ENCODE measurements at places on chromosomes 6 and 20. TPM values are rescaled to one million over a fixed set of nuclear protein-coding genes. Genes with fewer than 3 reads are reported as not detected.
A peak's percentile ranks its signal among the peaks of the same experiment; 100 is the strongest.

GRCh38 chr20:17765584-17765983 lies 65.8 kb downstream of the BANF2 start:
- no peaks in the 10 kb centered on the region for H3K4me1 ChIP-seq
- peaks cover 4% of the 10 kb centered on the region for H3K27me3 ChIP-seq
- no peak overlapping the region for H3K27ac ChIP-seq
- H3K4me3 ChIP-seq: no peak overlapping the region

GRCh38 chr6:166507809-166508564 lies 78.5 kb downstream of the RAMACL start:
- H3K27me3 ChIP-seq: no peaks in the 10 kb centered on the region
- no peak overlapping the region for H3K4me3 ChIP-seq
- no peaks in the 10 kb centered on the region for H3K4me1 ChIP-seq
- H3K36me3 ChIP-seq: peaks cover 4% of the 10 kb centered on the region

DNA sequence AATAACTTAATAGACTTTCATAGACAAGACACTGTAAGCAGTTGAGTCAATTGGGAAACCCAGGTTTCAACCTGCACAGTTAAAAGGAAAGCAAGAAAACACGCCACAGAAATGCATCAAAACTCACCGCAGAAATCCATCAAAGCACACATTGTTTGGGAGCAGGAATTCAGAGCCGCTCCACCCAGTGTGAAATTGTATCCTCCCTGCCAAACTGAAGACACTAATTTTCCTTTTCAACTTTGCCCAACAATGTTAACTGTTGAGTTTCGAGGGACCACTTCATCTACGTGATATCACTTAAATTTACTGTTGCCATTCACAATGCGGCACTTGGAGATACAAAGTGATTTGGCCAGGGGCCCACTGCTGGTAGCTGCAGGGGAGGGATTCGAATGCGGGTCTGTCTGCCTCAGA lies 92.7 kb downstream of the DACT2 start:
- H3K4me1 ChIP-seq: no peaks in the 10 kb centered on the region
- peaks cover 20% of the 10 kb centered on the region for H3K27me3 ChIP-seq
- no peak overlapping the region for H3K4me3 ChIP-seq
- H3K27ac ChIP-seq: no peak overlapping the region
- no peaks in the 10 kb centered on the region for H3K36me3 ChIP-seq

GRCh38 chr6:40192516-40192915 lies 258.3 kb upstream of the MOCS1 start:
- no peaks in the 10 kb centered on the region for H3K4me1 ChIP-seq
- H3K27ac ChIP-seq: no peak overlapping the region
- no peak for DNase-seq
- no peaks in the 10 kb centered on the region for H3K36me3 ChIP-seq
- no peak overlapping the region for H3K4me3 ChIP-seq

DNA sequence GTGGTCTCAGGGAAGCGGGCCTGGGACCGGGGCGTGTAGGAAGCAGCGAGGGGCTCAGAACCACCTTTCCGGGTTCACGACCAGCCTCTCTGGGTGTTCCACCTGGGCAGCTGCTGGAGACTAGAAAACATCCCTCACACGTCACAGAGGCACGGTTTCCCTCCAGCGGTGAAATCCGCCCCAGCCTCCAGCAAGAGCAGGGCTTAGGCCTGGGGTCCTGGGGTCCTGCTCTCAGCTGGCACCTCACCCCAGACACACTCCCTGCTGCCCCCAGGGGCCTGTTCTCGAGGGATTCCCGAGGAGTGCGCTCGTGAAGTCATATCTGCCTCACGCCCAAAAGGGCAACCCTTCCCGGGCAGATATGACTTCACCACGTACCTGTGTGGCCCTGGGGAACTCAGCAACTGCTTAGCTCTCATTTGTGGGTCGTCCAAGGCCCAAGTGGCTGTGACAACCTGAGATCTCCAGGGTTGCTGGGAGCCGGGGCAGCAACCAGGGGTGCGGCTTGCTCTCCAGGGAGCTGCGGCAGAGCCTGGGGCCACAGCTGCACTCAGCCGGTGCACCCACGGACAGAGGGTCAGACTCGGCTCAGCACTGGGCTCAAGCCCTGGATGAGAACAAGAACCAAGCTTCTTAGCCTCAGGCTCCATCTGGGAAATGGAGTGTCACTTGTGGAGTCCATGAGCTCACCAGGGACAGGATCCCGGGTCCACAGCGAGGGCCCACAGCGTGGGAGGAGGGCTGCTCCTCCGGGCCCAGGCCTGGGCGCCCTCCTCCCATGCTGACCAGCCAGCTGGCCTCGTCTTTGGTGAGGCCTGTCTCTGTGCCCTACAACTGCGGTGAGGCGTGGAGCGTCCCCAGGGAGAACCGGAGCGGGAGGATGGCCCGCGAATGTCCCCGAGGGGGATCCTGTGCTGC lies 661 bp downstream of the FNDC11 start:
- H3K4me1 ChIP-seq: peaks cover 9% of the 10 kb centered on the region
- peaks cover 1% of the 10 kb centered on the region for H3K36me3 ChIP-seq
- no peak overlapping the region for H3K27ac ChIP-seq
- H3K4me3 ChIP-seq: peak overlapping the region; percentile 27

GRCh38 chr20:56801971-56802755 lies 173.1 kb downstream of the TFAP2C start:
- H3K4me3 ChIP-seq: no peak overlapping the region
- peaks cover 3% of the 10 kb centered on the region for H3K36me3 ChIP-seq
- peaks cover 12% of the 10 kb centered on the region for H3K27me3 ChIP-seq
- no peak overlapping the region for H3K27ac ChIP-seq

- no peak overlapping the region for H3K27ac ChIP-seq
- DNase-seq: no peak
- no peaks in the 10 kb centered on the region for H3K36me3 ChIP-seq
Observed at GRCh38 chr6:147660334-147661311, 152.1 kb downstream of the SAMD5 start.

- H3K4me3 ChIP-seq: peak overlapping the region; percentile 93
- H3K36me3 ChIP-seq: peaks cover 41% of the 10 kb centered on the region
- DNase-seq: no peak
- peak overlapping the region; percentile 99 for H3K27ac ChIP-seq
- H3K27me3 ChIP-seq: no peaks in the 10 kb centered on the region
Observed at GRCh38 chr6:17705428-17705777, 1.3 kb downstream of the NUP153 start.

DNA sequence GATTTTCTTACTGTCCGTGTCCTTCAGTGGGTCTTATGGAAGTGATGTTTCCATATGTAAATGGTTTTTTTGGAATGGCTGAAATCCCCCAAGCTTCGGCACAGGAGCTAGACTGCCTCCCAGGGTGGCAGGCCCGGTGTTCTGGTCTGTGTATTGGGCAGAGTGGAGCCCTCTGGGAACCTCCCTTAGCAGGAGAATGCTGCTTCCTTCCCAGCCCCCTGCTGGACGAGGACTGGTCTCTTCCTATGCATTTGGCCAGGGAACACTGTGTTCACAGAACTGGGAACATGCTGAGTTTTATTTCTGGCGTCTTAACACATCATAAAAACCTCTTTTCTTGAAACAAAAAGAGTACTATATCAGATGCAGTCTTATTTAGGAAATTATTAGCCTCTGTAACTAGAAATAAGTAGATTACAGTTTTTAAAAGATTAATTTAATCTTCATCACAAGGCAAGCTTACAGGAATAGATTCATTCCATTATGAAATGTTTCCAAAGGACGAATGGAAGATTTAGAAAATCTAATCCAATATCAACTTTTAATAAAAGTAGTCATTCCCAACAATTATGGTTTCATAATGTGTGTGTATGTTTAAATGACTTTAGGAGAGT lies 56.6 kb downstream of the SYTL3 start:
- peaks cover 11% of the 10 kb centered on the region for H3K4me1 ChIP-seq
- H3K36me3 ChIP-seq: peaks cover 27% of the 10 kb centered on the region

- no peaks in the 10 kb centered on the region for H3K27me3 ChIP-seq
- H3K4me1 ChIP-seq: peaks cover 82% of the 10 kb centered on the region
- DNase-seq: no peak
- no peak overlapping the region for H3K27ac ChIP-seq
Observed at GRCh38 chr6:107784669-107785068, 39.4 kb downstream of the SCML4 start.

GRCh38 chr6:128512296-128512695 lies 8.1 kb downstream of the PTPRK start:
- H3K27ac ChIP-seq: no peak overlapping the region
- H3K36me3 ChIP-seq: no peaks in the 10 kb centered on the region
- peaks cover 13% of the 10 kb centered on the region for H3K27me3 ChIP-seq
- no peak overlapping the region for H3K4me3 ChIP-seq
- H3K4me1 ChIP-seq: no peaks in the 10 kb centered on the region

TSBP1 gene
- not detected for total RNA-seq

CST5 gene
- not detected for total RNA-seq

ID4 gene
- total RNA-seq: not detected
